ENCODE measurements at places on chromosomes 2 and 18. TPM values are rescaled to one million over a fixed set of nuclear protein-coding genes. Genes with fewer than 3 reads are reported as not detected.

SIX3 gene
- not detected for total RNA-seq

CREG2 gene
- total RNA-seq, result 2.8 TPM

TMEM150A gene
- 30.4 TPM for total RNA-seq

DSG1 gene
- total RNA-seq, result not detected

MOB1A gene
- total RNA-seq, result 96.0 TPM

Measured in mesangial cell (primary cell).